ENCODE measurements at places on chromosomes 13 and 19.

GRCh38 chr13:55091172-55091571, 2049.5 kb upstream of the PRR20A start:
- DNase-seq, result no peak

DNA sequence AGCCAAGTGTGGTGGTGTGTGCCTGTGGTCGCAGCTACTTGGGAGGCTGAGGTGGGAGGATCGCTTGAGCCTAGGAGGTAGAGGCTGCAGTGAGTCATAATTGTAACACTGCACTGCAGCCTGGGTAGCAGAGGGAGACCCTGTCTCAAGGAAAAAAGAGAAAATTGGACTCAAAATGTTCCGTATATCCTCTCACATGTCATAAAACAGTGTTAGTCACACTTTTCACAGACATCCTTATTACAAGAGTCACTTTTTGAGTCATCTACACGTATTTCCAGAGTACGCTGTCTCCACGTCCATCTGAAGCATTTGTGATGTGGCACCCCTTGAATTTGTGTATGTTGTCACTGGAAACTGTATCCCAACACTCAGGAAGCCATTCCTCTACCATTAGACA, 133.0 kb downstream of the SIPA1L3 start:
- no peak for DNase-seq

DNA sequence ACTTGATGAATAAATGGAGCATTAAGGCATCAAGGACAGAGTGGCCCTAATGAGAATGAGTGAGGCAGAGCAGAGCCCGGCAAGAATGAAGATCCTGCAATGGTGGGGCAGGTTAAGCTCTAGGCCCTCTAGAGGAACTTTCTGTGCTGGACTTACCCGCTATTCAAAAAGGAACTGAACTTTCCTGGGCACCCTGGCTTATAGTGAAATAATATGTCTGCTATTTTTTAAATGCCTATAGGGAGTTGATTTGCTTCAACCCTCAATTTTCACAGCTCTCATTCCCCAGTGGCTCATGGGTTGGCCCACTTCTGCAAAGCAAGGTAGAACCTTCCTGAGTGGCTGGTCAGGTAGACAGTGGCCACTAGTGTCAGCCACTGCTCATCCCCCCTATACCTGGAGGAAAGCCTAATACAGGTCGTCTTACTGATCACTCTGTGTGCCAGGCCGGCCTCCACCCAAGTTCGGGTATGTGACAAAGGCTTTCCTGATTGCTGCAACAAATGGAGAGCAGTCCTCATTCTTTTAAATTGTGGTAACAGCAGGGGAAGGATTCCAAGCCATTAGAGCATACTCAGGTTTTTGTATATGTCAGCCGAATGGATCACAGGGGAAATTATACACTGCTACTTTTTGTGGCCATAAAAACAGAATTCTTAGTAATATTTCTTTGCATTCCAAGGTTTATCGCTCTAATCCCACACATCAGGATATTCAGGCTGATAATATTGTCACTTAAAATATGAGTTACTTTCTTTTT, 103.0 kb downstream of the KL start:
- DNase-seq, result no peak

DNA sequence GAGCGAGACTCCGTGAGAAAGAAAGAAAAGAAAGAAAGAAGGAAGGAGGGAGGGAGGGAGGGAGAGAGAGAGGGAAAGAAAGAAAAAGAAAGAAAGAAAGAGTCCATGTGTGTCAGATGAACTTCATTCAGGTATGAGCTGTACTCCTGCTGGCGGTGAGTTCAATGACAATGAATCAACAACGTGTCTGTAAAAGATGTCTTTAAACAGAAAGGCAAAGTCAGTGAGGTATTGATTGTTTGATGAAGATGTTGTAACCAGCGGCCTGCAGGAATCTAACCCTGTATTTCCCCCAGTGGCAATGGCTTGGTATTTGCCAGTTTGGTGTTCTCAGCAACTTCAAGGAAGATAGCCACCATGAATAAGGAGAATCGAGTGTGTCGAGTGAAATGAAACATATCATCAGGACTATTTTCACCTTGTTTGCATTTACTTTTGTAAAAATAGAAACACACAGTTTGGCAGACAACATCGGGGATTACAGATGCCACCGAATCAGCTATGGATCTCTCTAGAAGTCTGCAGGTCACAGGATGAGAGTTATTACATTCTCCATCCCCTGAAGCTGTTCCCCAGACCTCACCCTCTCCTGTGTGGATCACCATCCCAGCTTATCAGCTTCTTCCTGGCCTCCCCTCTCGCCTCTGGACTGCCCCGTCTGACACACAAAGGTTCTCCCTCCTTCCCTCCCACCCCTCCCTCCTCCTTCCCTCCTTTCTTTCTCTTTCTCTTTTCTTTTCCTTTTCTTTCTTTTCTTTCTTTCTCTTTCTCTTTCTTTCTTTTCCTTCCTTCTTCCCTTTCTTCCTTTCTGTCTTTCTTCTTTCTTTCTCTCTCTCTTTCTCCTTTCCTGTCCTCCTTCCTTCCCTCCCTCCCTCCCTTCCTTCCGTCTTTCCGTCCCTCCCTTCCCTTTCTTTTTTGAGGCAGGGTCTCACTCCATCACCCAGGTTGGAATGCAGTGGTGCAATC, 8.2 kb upstream of the SBK3 start:
- DNase-seq, result no peak

DNA sequence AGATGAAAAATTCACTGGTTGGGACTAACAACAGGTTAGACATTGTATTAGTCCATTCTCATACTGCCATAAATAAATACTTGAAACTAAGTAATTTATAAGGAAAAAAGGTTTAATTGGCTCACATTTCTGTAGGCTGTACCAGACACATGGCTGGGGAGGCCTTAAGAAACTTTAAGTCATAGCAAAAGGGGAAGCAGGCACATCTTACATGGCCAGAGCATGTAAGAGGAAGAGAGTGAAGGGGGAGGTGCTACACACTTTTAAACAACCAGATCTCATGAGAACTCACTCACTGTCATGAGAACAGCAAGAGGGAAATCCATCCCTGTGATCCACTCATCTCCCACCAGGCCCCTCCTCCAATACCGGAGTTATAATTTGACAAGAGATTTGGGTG, 125.9 kb downstream of the SUCLA2 start:
- no peak for DNase-seq

GRCh38 chr19:510606-511100, 3.4 kb downstream of the TPGS1 start:
- no peak for DNase-seq

DNA sequence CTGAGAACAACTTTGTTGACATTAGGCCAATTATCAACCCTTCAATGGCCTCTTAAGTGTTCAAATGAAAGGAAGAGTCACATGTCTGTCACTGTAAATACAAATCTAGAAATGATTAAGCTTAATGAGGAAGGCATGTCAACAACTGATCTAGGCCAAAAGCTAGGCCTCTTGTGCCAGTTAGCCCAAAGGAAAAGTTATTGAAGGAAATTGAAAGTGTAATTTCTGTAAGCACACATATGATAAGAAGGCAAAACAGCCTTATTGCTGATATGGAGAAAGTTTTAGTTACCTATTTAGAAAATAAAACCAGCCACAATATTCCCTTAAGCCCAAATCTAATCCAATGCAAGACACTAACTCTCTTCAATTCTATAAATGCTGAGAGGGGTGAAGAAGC, 604.7 kb downstream of the SLITRK6 start:
- no peak for DNase-seq

GRCh38 chr13:61316647-61317046, 99.0 kb downstream of the PCDH20 start:
- DNase-seq, result no peak

DNA sequence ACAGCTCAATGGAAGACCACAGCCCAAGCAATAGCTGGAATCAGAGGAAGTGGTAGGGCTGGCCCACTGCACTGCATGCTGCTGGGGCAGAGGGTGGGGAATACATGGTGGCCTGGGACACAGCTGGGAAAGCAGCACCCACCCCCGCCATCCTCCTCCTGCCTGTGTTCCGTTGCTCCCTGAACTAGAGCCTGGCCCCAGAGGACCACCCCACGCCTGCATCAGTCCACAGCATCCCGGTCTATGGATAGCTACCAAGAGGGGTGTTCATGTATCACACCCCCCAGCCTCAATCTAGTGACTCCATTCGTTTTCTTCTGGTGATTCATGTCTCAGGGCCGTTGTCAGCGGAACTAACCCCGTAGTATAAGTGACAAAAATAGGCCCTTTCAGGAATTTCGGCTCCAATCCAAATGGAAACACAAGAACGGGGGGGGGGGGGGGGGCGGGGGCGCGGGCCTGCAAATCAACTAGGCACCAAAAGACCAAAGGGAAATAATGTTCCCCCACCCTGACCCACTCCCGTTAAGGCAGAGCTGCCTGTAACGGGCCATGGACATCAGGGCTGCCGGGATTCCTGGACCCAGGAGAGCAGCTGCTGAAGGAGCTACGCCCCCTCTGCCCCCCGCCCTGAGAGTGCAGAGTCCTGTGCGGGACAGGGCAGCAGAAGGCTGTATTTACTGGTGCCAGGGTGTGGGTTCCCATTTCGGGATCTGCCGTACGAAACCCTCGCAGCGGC, 18.9 kb upstream of the EPHX3 start:
- DNase-seq, result no peak

GRCh38 chr13:43935878-43936277, 56.2 kb downstream of the LACC1 start:
- DNase-seq, result no peak

DNA sequence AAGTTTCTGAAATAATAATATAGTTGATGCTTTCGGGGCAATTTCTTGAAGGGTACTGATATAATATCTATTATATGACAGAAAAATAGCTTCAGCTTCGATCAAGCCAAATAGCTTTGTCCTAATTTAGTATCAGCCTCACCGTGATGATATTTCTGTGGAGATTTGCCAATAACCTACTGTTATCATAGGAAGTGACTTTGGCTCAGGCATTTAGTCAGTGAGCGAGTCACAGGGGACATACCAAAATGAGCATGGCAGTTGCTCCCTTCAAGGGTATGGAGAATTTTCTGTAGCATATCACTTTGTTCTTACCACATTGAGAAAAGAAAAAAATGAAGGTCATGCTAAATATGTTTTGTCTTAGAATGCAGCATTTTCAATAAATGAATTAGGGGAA, 767.6 kb upstream of the SLITRK1 start:
- no peak for DNase-seq

GRCh38 chr13:23941211-23941610, 43.9 kb upstream of the C1QTNF9B start:
- DNase-seq, result no peak

DNA sequence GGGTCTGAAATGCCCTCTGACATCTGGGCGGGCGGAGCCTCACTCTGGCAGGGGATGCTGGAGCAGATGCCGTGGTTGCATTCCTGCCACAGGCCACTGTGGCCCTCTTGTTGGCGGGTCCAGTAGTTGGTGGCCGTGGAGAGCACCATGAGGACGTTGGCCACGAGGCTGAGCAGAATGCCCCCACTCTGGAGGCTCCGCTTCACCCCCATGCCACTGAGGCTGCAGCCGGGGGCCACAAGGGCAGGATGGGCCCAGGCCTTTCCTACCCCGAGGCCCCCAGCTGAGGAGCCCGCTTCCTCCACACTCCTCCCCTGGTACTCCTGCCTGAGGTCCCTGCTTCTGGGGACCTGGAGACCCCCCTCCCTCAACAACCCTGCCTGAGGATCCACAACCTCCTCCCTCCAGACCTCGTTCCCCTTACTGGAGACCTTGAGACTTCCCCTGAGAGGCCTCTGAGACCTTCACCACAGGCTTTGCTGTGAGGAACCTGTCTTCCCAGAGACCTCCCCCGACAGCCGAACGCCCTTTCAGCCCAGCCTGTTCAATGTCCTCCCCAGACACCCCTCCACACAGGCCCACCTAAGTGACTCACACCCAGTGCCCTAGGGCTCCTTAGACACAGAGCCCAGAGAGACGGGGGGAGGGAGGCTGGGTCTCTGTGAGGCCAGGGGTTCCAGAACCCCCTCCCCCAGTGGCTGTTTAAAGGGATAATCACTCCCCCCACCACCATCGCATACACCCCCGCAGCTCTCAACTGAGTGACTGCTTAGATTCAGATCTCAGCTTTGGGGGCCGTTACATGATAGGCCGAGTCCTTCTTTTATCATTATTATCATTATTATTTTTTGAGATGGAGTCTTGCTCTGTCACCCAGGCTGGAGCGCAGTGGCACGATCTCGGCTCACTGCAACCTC, at the start of gene CLDND2:
Gene CLDND2, minus strand, starts transcription at position 638 of the 917 bp plus-strand sequence. Its CDS starts 426 bp downstream, at position 212.
- no peak for DNase-seq

GRCh38 chr13:79141082-79141481, 265.0 kb downstream of the RBM26 start:
- no peak for DNase-seq

GRCh38 chr19:48415395-48415794, 21.9 kb downstream of the GRIN2D start:
- DNase-seq, result no peak

DNA sequence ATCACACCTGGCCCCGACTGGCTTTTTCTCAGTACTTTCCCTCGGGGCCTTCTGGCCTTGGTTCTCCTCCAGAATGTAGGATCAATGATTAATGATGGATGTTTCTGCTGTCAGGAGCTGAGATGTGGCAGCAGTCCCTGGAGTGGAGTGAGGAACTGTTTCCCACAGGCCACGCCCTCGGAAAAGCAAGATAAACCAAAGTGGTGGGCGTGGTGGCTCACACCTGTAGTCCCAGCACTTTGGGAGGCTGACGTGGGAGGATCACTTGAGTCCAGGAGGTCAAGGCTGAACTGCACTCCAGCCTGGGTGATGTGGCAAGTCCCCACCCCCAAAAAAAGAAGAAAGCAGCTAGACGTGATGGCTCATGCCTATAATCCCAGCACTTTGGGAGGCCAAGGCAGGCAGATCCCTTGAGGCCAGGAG, 7.1 kb upstream of the SHFL start:
- DNase-seq, result no peak

- no peak for DNase-seq
These were observed 122.3 kb downstream of the PCCA start for GRCh38 chr13:100211016-100211710.

GRCh38 chr19:5141129-5141849, 172.4 kb downstream of the KDM4B start:
- DNase-seq, result no peak

DNA sequence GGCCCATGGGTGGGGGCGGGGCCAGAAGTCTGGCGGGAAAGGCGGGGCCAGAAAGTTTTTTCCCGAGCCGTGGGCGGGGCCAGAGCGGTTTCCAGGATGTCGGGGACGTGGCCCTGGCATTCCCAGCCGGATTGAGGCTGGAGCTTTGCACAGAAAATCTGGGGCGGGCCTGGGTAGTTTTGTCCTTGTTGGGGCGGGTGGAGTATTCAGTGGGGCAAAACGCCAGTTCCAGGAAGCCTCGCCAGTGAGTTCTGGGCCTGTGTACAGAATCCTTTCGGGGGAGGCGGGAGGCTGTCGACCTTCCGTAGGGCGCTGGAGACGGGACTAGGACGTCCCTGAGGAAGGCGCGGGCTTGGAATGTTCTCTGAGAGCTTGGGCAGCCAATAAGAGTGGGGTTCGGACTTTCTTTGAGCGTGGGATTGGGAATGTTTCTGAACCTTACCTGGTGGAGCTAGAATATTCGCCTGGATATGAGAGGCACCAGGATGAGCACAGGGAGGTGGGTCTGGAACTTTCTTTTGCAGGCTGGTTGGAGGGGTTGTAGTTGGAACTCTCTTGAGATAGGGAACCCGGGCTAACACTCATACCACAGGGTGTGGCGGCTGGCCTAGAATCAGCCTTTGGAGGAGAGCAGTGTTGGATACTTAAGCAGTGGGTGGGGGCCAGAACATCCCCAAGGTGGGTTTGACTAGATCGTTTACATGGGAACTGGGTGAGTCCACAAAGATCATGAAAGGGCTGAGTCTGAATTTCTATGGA, 1.3 kb downstream of the CCDC9 start:
- DNase-seq, result no peak

All from cerebellar nuclear complex (tissue), 1 donor.